ENCODE measurements at places on chromosomes 6 and 20.

- H3K27me3 ChIP-seq, result peaks cover 17% of the 10 kb centered on the region
- peaks cover 10% of the 10 kb centered on the region for H3K4me1 ChIP-seq
- no peak overlapping the region for H3K4me3 ChIP-seq
- no peaks in the 10 kb centered on the region for H3K36me3 ChIP-seq
- no peak overlapping the region for H3K27ac ChIP-seq
Observed at GRCh38 chr6:16776394-16777017, 15.2 kb upstream of the ATXN1 start.

- H3K27me3 ChIP-seq, result peaks cover 15% of the 10 kb centered on the region
- no peak overlapping the region for H3K27ac ChIP-seq
- no peaks in the 10 kb centered on the region for H3K36me3 ChIP-seq
- H3K4me1 ChIP-seq, result peaks cover 47% of the 10 kb centered on the region
- H3K4me3 ChIP-seq, result no peak overlapping the region
Observed at GRCh38 chr20:57907131-57908000, 197.6 kb upstream of the PMEPA1 start.

- peak; percentile 74 for DNase-seq
- no peak overlapping the region for H3K27ac ChIP-seq
- peaks cover 51% of the 10 kb centered on the region for H3K27me3 ChIP-seq
- peak overlapping the region; percentile 67 for H3K4me3 ChIP-seq
- peaks cover 60% of the 10 kb centered on the region for H3K4me1 ChIP-seq
- H3K36me3 ChIP-seq, result no peaks in the 10 kb centered on the region
Observed at GRCh38 chr6:44002067-44002592, 125.1 kb downstream of the MRPL14 start.

DNA sequence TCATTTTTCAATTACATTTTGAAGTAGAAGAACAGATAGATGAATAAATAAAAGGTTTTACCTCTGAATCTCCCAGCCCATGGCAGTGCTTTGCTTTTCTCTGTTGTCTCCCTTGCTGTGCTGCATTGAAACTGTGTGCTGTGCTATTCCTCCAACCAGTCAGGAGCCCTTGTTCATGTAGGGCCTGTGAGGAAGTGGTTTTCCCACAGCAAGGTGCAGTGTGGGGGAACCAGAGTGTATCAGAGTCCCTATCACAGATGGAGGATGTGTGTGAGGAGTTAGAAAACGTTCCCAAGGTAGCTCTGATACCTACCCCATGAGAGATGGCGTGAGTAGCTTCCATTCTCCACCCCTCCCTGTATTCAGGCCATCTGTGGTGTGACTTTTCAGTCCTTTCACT, 72.8 kb upstream of the RALGAPA2 start:
- peaks cover 3% of the 10 kb centered on the region for H3K27me3 ChIP-seq
- H3K4me3 ChIP-seq, result no peak overlapping the region
- H3K27ac ChIP-seq, result no peak overlapping the region
- DNase-seq, result no peak

DNA sequence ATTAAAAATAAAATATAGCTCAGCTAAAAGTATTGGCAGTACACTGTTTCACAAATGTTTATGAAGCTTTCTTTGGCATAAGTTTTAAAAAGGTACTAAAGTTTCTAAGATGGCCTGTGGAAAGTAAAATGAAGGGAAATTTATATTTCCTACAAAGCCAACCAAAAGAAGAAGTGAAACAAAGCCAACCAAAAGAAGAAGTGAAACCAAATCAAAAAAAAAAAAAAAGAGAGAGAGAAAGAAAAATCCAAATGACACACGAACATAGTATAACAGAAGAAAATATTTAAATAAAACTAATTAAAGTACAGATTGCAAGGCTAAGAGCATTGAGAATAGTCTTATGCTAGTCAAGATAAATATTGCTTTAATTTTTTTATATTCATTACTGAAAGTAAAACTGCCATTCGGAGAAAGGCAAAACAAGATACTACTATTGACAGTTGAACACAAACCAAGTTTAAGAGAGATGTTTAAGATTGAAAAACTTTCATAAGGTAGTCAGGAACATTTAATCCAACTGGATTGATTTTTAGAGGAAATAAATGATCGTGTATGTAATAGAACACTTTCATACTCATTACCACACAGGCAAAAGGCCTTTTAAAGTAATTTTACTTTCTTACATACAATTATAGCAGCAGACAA, 12.8 kb upstream of the KHDRBS2 start:
- H3K4me3 ChIP-seq, result no peak overlapping the region
- no peak for DNase-seq
- no peaks in the 10 kb centered on the region for H3K4me1 ChIP-seq
- H3K27ac ChIP-seq, result no peak overlapping the region

DNA sequence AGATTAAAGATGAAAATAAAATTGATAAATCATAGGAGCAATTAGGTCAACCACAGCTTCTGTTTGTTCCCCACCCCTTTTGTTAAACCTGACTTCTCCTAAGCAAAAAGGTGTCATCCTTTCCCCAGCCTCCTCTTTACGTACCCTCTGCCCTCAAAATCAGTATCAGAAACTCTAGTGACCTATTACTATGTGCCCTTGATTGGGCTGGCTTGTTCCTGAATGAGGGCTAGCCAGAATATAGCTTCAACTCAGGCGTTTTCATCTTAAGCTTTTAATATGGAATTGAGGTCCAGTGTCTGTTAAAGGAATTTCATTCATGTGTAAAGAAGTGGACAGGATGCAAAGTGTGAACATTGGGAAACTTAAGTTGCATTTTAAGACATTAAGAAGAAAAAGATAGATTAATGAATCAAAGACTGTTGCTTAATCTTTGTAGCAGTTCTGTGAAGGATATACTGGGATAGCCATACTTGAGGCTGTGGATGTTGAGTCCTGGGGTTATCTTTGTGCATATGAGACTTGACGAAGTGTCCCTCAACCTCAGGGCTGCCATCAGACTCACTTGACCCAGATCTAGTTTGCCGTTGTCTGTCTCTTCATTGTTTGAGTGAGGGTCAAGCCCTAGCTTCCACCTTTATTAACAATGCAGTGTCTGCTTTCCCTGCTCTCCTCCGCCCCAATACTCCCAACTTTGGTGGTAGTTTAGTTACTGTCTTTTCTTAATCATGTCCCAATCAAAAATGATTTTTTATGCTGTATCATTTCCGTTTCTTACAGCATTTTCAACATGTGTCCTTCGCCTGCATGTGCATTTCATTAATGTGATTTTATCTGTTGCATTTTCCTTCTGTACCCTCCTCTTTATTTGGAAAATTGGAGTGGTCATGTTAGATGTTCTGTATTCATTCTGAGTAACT, 1.9 kb downstream of the TBPL1 start:
- peak overlapping the region; percentile 92 for H3K4me3 ChIP-seq
- no peak for DNase-seq
- H3K27me3 ChIP-seq, result peaks cover 14% of the 10 kb centered on the region
- H3K36me3 ChIP-seq, result peaks cover 6% of the 10 kb centered on the region
- H3K27ac ChIP-seq, result no peak overlapping the region
- H3K4me1 ChIP-seq, result peaks cover 33% of the 10 kb centered on the region

DNA sequence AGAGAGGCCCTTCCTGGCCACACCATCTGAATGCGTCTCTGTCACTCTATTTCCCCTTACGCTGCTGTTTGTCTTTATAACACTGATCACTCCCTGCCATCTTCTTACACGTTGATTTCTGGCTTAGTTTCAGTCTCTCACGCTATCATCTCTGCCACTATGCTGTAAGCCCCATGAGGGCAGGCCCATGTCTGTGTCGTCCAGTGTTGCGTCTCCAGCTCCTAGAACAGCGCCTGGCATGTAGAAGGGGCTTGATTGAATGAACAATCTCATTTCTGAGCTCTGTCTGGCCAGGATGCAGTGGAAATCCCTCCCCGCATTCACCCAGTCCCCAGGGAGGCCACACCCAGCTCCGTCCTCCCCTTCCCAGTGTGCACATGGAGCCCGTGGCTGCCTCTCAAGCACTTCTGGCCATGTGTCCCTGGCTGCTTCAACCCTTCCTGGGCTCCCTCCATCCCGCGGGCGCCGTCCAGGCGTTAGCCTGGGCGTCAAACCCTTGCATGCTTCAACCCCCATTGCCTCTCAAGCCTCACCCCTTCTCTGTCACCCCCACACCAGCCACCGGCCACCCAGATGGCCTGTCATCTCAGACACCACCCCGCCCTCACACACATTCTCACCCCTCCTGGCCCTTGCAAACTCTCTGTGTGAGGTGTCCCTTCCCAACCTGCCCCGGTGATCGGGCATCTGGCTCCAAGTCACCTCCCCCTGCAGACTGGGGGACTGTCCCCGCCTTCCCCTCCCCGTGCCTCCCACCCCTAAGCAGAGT, 71.1 kb downstream of the SRC start:
- no peaks in the 10 kb centered on the region for H3K36me3 ChIP-seq
- no peaks in the 10 kb centered on the region for H3K27me3 ChIP-seq
- no peak overlapping the region for H3K27ac ChIP-seq
- H3K4me3 ChIP-seq, result no peak overlapping the region
- no peak for DNase-seq
- H3K4me1 ChIP-seq, result no peaks in the 10 kb centered on the region

GRCh38 chr6:148064406-148065134, 278.1 kb upstream of the SASH1 start:
- DNase-seq, result peak; percentile 7
- H3K4me3 ChIP-seq, result no peak overlapping the region
- peak overlapping the region; percentile 71 for H3K27ac ChIP-seq
- peaks cover 7% of the 10 kb centered on the region for H3K36me3 ChIP-seq

DNA sequence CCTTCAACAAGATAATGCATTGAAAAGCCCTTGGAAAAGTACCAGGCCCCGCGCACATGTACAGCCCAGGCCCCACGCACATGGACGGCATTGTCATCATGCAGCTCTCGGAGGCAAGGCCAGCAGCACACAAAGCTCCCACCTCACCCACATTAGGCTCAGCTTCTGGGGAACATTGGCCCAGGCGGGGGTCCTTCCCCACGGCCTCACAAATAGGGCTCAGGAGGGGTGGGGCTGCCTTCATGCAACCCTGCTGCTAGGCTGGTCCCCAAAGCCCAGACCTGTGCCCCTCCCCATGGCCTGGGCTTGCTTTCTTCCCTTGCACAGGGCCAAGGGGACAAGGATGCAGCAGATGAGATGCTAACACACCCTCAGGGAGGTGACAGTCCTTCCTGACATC, 26.7 kb downstream of the NPEPL1 start:
- no peak overlapping the region for H3K27ac ChIP-seq
- H3K36me3 ChIP-seq, result peaks cover 2% of the 10 kb centered on the region
- H3K4me3 ChIP-seq, result no peak overlapping the region
- no peak for DNase-seq

GRCh38 chr20:52830598-52830997, 141.6 kb upstream of the TSHZ2 start:
- no peak for DNase-seq
- H3K27me3 ChIP-seq, result peaks cover 2% of the 10 kb centered on the region
- no peak overlapping the region for H3K4me3 ChIP-seq
- no peak overlapping the region for H3K27ac ChIP-seq
- no peaks in the 10 kb centered on the region for H3K36me3 ChIP-seq

DNA sequence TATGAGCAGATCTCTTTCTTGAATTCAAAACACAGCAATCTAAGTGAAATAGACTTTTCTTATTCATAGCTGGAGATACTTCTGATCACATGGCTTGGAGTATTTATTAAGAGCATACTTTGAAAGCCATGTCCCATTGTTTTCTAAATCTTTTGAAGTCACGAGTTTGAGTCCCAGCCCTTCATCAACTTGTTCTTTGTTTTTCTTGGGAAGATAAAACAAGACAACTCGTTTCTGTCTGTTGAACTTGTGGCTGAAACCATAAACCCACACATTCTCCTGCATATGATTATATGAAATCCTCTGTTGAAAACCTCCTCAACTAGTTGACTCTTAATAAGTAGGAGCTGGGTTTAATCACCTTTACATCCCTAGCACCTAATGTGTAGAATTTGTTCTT, 3.3 kb downstream of the RNF144B start:
- peaks cover 44% of the 10 kb centered on the region for H3K27me3 ChIP-seq
- no peak for DNase-seq
- no peaks in the 10 kb centered on the region for H3K36me3 ChIP-seq
- peaks cover 21% of the 10 kb centered on the region for H3K4me1 ChIP-seq

- DNase-seq, result peak; percentile 8
- peaks cover 66% of the 10 kb centered on the region for H3K4me1 ChIP-seq
- H3K36me3 ChIP-seq, result peaks cover 33% of the 10 kb centered on the region
- H3K27ac ChIP-seq, result peak overlapping the region; percentile 99
Observed at GRCh38 chr20:19888269-19888671, 128.9 kb upstream of the NAA20 start.

GRCh38 chr20:53948383-53949318, 121.7 kb downstream of the BCAS1 start:
- H3K4me1 ChIP-seq, result peaks cover 16% of the 10 kb centered on the region
- no peak overlapping the region for H3K27ac ChIP-seq
- no peak overlapping the region for H3K4me3 ChIP-seq
- no peak for DNase-seq
- peaks cover 4% of the 10 kb centered on the region for H3K27me3 ChIP-seq
- peaks cover 13% of the 10 kb centered on the region for H3K36me3 ChIP-seq

DNA sequence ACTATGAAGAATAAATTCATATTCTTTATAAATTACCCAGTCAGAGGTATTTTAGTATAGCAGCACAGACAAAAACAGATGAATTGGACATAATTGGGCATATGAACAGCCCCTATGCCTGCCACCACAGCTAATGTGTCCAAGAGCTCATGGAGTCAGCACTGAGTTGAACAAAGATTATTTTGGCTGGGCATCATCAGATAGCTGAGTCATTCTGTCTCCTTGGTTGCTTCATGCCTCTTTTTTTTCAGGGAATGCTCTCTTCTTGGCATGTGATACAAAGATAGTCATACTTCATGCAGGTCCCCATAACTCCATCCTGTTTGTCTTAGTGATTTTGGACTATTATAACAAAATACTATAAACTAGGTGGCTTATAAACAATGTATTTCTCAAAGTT, 275.6 kb downstream of the TENT5A start:
- no peak for DNase-seq
- H3K27me3 ChIP-seq, result peaks cover 3% of the 10 kb centered on the region
- no peaks in the 10 kb centered on the region for H3K36me3 ChIP-seq
- no peak overlapping the region for H3K27ac ChIP-seq

DNA sequence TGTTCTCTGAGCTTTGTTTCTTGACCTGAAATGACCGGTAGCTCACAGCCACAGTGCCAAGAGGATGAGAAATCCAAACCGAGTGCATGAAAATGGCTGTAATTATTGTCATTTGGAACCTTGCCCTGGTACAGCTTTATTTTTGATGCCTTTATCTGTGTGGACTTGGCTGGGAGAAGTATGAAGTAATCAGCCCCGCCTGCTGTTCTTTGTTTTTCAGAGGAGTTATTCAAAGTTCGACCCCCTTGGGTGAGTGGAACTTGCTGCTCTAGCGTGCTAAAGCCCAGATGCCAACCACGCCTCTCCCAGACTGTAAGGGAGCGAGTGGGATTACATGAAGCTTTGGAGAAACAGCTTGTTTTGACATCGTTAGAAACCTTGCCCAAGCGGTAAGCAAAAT, 48.3 kb downstream of the ECT2L start:
- no peak overlapping the region for H3K4me3 ChIP-seq
- no peaks in the 10 kb centered on the region for H3K27me3 ChIP-seq

DNA sequence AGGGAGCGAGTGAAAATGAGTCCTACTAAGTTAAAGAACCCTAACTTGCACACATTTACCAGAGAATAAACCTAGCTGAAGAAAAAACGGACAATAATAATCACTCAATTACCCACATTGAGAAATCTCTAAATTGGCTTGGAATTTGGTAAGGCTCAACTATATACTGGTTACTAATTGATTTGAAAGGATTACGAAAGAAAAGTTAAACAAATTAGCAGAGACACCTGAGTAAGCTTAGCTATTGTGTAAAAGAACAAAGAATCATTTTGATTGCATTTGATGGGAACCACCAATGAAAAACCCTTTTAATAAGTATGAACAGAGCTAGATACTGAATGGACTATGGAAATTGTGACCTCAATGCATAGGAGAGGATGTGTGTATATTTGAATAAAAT, 118.6 kb upstream of the ADGRF1 start:
- no peak for DNase-seq
- H3K27ac ChIP-seq, result no peak overlapping the region
- no peak overlapping the region for H3K4me3 ChIP-seq
